ENCODE measurements at places on chromosomes 2 and 18. TPM values are rescaled to one million over a fixed set of nuclear protein-coding genes. Genes with fewer than 3 reads are reported as not detected.

- no peaks in the 10 kb centered on the region for H3K4me1 ChIP-seq
- no peak overlapping the region for H3K4me3 ChIP-seq
- no peak overlapping the region for H3K27ac ChIP-seq
- no peak for DNase-seq
- no peaks in the 10 kb centered on the region for H3K36me3 ChIP-seq
Measured at GRCh38 chr2:67642046-67642382, 244.9 kb downstream of the ETAA1 start.

DNA sequence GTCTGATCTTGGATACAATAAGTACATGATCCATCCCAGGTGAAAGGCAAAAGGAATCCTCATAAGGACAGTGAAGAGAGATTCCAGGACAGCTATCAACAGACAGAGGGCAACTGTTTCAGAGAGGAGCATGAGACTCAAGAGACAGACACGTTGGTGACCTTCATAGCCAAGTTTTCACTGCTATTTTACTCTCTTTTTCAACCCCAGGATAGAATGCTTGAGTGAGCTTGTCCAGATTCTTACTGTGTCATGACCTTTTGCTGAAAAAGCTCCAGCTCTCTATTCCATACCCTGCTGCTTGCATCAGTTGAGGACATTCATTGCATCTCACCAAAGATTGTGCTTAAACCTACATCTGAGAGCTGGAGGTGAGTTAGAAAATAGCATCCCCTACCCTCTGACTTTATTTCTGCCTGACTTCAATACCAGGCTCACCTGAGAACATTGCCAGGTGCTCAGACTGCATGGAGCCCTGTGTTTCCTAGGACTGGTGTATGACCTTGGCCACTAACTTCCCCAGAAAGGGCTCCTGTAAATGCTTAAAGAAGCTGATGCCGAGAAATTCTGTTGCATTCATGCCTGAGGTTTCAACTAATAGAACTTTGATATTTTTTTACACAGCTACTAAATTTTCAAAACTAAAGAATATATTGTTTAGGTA lies 70.4 kb upstream of the TMEM17 start:
- peaks cover 18% of the 10 kb centered on the region for H3K27me3 ChIP-seq
- no peak for DNase-seq
- H3K4me3 ChIP-seq: no peak overlapping the region
- no peaks in the 10 kb centered on the region for H3K36me3 ChIP-seq
- H3K4me1 ChIP-seq: no peaks in the 10 kb centered on the region

DNA sequence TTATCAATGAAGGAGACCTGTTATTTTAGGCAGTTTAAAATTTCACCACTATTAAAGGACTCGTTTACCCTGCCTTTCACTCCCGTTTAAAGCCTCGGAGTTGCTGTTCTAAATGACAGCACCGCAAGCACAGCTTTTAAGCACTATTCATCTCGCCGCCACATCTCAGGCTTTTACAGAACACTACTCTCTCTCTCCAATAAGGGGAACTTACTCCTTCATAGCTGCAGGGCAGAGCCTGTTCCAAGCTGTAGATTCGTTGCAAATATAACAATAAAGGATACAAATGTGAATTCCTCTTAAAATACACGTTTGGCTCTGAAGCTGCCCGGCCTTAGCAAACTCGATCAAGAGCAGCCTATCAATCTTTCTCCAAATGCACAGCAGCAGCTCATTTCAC lies 271.8 kb downstream of the ZNF521 start:
- H3K27me3 ChIP-seq: no peaks in the 10 kb centered on the region
- H3K27ac ChIP-seq: no peak overlapping the region
- H3K36me3 ChIP-seq: no peaks in the 10 kb centered on the region
- DNase-seq: no peak

The SCN3A gene
- 0.26 TPM for total RNA-seq

DNA sequence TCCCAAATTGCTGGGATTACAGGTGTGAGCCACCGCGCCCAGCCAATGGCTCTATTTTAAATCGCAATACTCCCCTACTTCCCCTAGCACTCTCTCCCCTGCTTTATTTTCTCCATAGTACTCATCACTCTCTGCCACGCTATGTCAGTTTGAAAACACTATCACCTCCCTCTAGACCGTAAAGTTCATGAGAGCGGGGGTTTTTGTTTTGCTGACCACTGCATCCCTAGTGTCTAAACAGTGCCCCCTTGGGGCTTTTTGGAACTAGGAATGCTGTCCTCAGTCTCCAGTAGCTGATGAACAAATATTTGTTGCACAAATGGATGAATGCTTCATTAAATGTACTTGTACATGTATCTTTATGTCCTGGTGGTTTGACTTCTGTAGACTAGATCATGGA lies 44.1 kb downstream of the ATOH8 start:
- H3K36me3 ChIP-seq: peaks cover 1% of the 10 kb centered on the region
- H3K27ac ChIP-seq: no peak overlapping the region
- H3K4me3 ChIP-seq: no peak overlapping the region
- DNase-seq: no peak
- peaks cover 23% of the 10 kb centered on the region for H3K27me3 ChIP-seq
- no peaks in the 10 kb centered on the region for H3K4me1 ChIP-seq

GRCh38 chr2:56687169-56687568 lies 503.4 kb downstream of the CCDC85A start:
- H3K36me3 ChIP-seq: no peaks in the 10 kb centered on the region
- H3K27me3 ChIP-seq: no peaks in the 10 kb centered on the region
- H3K4me3 ChIP-seq: no peak overlapping the region
- no peak overlapping the region for H3K27ac ChIP-seq

GRCh38 chr2:48249631-48250473 lies 280.1 kb upstream of the STON1 start:
- H3K36me3 ChIP-seq: no peaks in the 10 kb centered on the region
- H3K27me3 ChIP-seq: no peaks in the 10 kb centered on the region
- DNase-seq: no peak
- no peaks in the 10 kb centered on the region for H3K4me1 ChIP-seq
- no peak overlapping the region for H3K27ac ChIP-seq
- H3K4me3 ChIP-seq: no peak overlapping the region

GRCh38 chr2:221005338-221005737 lies 566.8 kb downstream of the EPHA4 start:
- no peak overlapping the region for H3K4me3 ChIP-seq
- no peak for DNase-seq
- H3K36me3 ChIP-seq: no peaks in the 10 kb centered on the region
- no peak overlapping the region for H3K27ac ChIP-seq
- no peaks in the 10 kb centered on the region for H3K4me1 ChIP-seq
- no peaks in the 10 kb centered on the region for H3K27me3 ChIP-seq

DNA sequence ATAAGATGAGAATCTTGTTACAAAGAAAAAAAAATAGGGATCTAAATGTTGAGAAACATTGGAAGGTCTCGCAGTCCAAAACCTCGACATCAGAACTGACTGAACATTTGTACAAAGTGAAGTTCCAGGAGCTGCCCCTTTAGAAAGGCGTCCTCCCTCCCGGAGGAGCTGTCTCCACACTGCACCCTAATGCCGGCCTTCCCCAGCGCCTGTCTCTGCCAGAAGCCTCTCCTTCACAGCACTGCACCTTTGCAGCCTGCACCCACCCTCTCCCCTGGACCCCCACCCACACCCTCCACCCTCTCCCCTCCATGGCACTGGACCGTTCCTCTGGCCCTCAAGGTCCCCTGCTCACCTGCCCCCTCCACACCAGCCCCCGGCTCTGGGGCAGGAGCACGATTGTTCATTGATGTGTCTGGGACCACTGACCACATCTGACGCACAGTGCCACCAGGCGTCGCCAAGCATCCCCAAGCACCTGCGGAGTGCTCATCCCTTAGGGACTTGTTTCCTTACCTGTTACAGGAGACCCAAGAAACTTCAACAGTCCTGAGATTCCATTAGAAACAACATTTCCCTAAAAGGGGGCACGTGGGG lies 90.3 kb upstream of the SNTG2 start:
- no peaks in the 10 kb centered on the region for H3K27me3 ChIP-seq
- DNase-seq: no peak
- peaks cover 10% of the 10 kb centered on the region for H3K4me1 ChIP-seq
- no peaks in the 10 kb centered on the region for H3K36me3 ChIP-seq
- no peak overlapping the region for H3K4me3 ChIP-seq

The NTSR2 gene
- total RNA-seq: not detected

GRCh38 chr2:232490221-232491138 lies 2.8 kb upstream of the ECEL1 start:
- peaks cover 7% of the 10 kb centered on the region for H3K27me3 ChIP-seq
- H3K27ac ChIP-seq: no peak overlapping the region
- no peak for DNase-seq
- peaks cover 1% of the 10 kb centered on the region for H3K4me1 ChIP-seq
- H3K36me3 ChIP-seq: no peaks in the 10 kb centered on the region

- DNase-seq: no peak
- no peak overlapping the region for H3K4me3 ChIP-seq
- no peaks in the 10 kb centered on the region for H3K36me3 ChIP-seq
- H3K27ac ChIP-seq: no peak overlapping the region
Measured at GRCh38 chr2:215455958-215456357, 20.1 kb upstream of the FN1 start.

GRCh38 chr2:234939996-234940395 lies 11.8 kb upstream of the SH3BP4 start:
- DNase-seq: no peak
- H3K4me3 ChIP-seq: no peak overlapping the region
- peaks cover 19% of the 10 kb centered on the region for H3K27me3 ChIP-seq
- H3K4me1 ChIP-seq: no peaks in the 10 kb centered on the region
- no peaks in the 10 kb centered on the region for H3K36me3 ChIP-seq

DNA sequence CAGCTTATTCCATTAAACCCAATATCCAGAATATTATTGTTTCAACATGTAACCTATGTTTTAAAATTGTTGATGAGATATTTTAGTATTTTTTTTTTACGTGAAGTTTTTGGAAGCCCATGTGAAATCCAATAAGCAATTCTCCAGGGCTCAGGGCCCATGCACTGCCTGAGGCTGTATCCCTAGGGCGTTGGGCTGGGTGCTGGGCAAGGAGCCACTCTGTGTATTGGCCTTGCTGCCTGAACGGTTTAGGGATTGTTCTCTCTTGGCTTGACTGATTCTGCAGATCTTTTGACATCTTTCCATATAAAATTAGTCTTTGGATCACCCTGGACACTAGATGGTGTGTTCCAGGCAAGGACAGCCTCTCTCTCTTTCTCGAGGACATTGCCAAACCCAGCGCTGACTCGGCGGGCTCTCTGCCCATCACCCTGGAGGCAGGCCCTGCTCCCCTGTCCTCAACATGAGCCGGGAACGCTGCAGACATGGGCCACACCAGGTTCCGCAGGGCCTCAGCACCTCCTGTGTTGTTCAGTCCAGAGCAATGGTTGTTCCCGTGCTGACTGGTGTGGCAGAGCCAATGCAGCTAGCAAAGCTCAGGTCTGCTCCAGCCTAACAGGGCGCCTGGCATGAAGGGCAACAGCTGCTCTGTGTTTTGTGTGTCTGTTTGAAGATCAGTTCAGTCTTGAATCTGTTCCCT lies 163.0 kb downstream of the SEPTIN10 start:
- H3K36me3 ChIP-seq: no peaks in the 10 kb centered on the region
- no peak overlapping the region for H3K27ac ChIP-seq

The RAX gene
- not detected for total RNA-seq

The PRSS56 gene
- not detected for total RNA-seq

GRCh38 chr18:63271881-63272299 lies 47.7 kb downstream of the BCL2 start:
- peaks cover 1% of the 10 kb centered on the region for H3K36me3 ChIP-seq
- no peak overlapping the region for H3K4me3 ChIP-seq
- peak overlapping the region; percentile 60 for H3K27ac ChIP-seq
- no peak for DNase-seq

The INHBB gene
- not detected for total RNA-seq

- H3K4me1 ChIP-seq: no peaks in the 10 kb centered on the region
- H3K27ac ChIP-seq: no peak overlapping the region
- DNase-seq: no peak
- H3K27me3 ChIP-seq: no peaks in the 10 kb centered on the region
- no peak overlapping the region for H3K4me3 ChIP-seq
Measured at GRCh38 chr2:184162426-184162825, 435.9 kb upstream of the ZNF804A start.

The SPR gene
- total RNA-seq: 0.52 TPM

DNA sequence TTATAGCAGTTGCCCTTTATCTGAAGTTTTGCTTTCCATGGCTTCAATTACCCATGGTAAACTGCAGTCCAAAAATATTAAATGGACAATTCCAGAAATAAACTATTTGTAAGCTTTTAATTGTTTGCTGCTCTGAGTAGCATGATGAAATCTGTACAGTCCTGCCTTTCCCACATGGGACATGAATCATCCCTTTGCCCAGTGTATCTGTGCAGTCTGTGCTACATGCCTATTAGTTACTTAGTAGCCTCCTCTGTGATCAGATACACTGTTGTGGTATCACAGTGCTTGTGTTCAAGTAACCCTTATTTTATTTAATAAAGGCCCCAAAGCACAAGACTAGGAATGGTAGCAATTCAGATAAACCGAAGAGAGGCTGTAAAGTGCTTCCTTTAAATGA lies 810.6 kb upstream of the PIK3C3 start:
- no peak overlapping the region for H3K27ac ChIP-seq
- no peaks in the 10 kb centered on the region for H3K4me1 ChIP-seq
- DNase-seq: no peak
- H3K36me3 ChIP-seq: no peaks in the 10 kb centered on the region

DNA sequence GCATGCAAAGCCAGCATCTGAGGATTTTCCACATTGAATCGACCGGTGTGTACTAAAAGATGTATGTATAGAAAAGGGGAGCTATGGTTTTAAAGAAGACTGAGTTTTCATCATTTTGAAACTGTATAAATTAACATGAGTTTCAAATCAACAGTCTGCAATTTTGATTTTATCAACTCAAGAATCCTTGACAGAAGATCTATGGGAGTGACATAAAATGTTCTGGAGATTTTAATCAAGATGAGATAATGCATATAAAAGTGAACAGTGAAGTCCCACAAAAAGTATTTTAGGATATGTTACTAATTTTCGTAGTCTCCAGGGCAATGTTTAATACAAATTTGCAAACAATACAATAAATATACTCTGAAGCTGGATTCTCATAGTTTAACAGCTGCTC lies 24.0 kb upstream of the CERS6 start:
- peaks cover 32% of the 10 kb centered on the region for H3K4me1 ChIP-seq
- peak overlapping the region; percentile 47 for H3K27ac ChIP-seq
- no peaks in the 10 kb centered on the region for H3K27me3 ChIP-seq
- H3K4me3 ChIP-seq: peak overlapping the region; percentile 20
- peaks cover 5% of the 10 kb centered on the region for H3K36me3 ChIP-seq

DNA sequence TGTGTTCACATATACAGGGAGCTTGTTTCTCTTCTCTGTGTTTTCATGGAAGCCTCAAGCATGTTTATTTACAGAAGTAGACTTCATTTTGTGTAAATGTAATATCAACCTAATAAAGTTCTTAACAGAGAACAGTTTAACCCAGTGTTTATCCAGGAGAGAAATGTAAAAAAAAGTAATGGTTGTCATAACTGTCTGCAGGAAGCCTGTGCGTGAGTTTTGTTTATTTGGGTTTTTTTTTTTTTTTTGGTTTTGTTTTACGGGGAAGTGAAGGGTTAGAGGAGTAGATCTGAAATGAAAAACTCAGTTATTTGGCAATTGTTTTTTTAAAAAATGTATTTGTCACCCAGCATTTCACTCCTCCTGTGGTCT lies 124.7 kb downstream of the RAPGEF4 start:
- no peak overlapping the region for H3K4me3 ChIP-seq
- peaks cover 21% of the 10 kb centered on the region for H3K27me3 ChIP-seq
- no peak overlapping the region for H3K27ac ChIP-seq
- DNase-seq: no peak
- peaks cover 4% of the 10 kb centered on the region for H3K36me3 ChIP-seq
- H3K4me1 ChIP-seq: no peaks in the 10 kb centered on the region
